ENCODE measurements at places on chromosomes 7 and 10.

DNA sequence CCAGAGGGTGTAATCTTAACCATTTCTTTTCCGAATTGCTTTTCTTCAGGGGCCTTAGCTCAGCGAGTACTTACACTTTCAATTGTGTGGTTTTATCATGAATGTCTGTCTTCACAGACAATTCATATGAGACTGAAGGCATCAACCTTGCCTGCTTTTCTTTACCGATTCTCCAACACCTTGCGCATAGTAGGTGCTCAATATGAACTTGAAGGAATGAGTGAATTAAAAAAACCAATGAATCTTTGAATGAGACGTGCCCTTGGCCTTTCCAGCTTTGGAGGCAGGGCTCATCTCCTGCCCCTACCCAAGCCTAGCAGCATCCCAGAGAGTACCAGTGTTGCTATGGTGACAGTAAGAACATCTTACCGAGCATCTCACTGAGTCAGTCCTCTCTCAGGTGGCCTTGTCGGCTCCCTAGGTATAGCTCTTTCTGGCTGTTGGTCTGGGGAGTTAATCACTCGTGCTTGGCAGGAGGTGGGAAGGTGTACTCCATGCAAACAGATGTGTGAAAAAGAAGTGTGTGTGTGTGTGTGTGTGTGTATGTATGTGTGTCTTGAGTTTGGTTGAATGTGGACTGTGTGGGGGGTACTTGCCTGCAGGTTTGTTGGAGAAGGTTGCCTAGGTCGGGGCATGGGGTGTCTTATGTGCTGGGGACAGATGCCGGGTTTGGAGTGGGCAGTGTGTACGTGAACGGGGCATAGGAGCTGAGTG is 107.7 kb downstream of the C10orf105 start:
- DNase-seq: no peak

GRCh38 chr10:113041324-113041723 is 91.3 kb downstream of the TCF7L2 start:
- DNase-seq: no peak

DNA sequence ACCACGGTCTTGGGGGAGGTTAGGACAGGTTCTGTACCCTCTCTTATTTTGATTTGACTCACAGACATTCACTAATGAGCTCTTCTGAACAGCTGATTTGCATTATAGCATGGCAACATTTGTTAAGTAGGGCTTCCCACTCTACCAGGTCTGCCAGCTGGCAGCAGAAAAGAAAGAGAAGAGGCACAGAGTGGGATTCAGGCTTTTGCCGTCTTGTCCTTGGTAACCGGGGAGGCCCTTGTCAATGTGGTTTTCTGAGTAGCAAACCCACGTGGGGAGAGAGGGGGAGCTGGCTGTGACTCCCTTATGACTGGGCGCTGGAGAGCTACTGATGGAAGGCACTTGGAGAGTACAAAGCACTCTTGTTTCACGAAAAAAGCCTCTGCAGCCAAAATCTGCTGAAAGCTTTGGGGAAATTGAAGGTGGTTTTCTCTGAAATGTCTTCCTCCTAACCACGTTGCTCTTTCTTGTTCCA is 355.3 kb upstream of the GALNT17 start:
- DNase-seq: no peak

DNA sequence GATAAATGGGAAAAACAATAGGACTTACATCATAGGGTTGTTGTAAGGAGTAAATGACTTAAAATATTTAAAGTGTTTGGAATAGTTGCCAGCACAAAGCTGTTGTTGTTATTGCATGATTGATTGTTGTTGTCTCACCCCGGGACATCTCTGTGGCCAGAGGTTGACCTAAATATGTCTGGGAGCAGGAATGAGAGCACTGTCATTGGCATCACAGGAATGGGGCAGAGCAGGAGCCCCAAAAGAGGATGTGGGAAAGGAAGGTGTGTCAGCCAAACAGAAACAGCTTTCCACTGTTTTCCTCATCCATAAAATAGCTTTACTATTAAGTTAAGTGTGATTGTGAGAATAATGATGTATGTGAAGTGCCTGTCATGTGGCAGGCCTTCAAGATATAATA is 121.6 kb downstream of the TMEM168 start:
- no peak for DNase-seq

GRCh38 chr7:135317676-135318325 is 84.2 kb downstream of the STRA8 start:
- peak; percentile 20 for DNase-seq

GRCh38 chr10:82815680-82816079 is 940.7 kb downstream of the NRG3 start:
- DNase-seq: no peak

DNA sequence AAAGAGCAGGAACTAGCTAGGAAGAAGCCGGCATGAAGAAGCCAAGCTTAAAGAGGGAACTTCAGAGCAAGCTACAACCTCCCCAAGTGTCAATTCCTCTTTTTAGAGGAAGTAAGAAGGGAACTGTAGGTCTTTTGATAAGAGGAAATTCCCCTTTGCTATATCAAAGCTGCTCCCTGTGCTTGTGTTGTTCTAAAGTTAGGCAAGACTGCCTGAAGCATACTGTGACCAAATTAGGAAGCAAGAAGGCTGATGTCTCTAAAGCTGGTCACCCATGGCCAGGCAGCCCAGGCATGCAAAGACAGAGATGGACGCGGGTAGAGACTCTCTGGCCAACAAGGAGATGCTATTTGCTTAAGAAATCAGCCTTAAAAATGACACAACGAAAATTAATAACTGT is 87.9 kb downstream of the RNF216 start:
- DNase-seq: peak; percentile 78

DNA sequence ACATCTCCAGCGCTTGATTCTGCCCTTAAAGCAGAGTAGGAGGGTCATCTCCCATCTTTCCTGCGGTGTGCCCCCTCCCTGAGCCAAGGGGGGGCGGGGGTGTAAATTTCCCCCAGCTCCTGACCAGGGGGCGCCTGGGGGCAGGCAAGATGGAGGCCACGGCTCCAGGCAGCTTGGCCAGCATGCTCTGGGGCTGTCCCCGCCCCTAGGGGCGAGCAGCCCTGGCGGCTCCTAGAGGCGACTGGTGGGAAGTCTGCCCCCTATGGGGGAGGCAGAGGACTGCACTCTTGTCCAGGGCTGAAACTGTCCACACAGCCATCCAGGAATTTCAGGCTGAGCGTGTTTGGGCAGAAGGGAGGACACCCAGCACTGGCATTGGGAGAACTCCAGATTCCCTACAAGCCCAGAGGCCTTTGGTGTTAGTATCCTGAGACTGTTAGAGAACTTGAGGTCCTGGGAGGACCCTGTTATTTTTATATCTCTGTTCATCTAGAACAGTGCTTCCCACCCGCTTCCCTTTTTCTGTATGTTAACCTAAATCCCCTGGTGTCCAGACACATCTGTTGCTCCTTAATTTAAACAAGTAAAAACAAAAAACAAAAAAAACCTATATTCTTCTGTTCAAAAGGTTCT is 4.6 kb downstream of the STRA8 start:
- DNase-seq: no peak

DNA sequence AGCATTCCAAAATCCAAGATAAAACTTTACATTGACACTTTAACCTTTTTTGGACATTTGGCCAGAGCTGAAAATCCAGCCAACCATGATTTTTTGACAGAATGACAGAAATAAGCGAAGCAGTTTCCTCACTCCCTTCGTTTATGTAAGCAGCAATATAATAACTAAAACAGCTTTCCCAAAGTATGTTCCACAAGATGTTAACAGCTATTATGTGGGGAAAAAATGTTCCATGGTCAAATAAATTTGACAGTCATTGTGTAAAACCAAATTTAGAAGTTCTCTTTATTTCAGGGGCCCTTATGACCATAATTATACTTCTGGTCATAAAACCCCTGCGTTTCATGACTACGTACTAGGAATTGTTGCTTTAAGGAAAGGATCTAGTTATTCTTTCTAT is 416.5 kb downstream of the MAGI2 start:
- DNase-seq: no peak

GRCh38 chr10:98125940-98126631 is 8.4 kb upstream of the R3HCC1L start:
- no peak for DNase-seq

- peak; percentile 85 for DNase-seq
Measured at GRCh38 chr10:125035136-125035535, 93.2 kb downstream of the ZRANB1 start.

- DNase-seq: no peak
Measured at GRCh38 chr10:6929148-6929830, 349.2 kb upstream of the PRKCQ start.

DNA sequence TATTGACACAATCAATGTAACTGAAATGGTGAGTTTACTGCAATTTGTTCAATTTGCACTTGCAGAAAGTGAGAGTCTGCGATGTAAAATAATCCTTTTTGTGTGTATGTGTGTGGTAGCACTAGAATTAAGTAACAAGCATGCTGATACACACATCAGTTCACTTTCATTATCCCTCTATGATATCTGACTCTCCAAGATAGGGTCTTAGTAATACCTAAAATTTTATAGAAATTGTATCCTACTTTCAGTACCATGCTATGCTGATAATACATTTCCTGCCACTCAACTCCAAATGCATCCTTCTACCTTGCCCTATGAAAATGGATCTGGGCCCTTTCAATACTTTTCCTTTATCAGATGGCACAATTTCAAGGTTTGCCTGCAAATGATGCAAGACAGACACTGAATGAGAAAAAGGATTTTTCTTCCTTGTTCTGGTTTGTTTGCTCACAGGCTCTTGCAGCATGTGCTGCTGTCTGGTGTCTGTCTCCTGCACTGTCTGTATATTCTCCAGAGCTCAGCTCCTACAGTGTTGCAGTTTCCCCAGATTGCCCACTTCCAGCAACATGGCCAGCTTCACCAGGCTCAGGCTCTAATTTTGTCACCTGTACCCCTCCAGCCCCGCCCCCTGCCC is 297.9 kb upstream of the HGF start:
- no peak for DNase-seq

- DNase-seq: peak; percentile 47
Measured at GRCh38 chr10:49781247-49781646, 19.1 kb upstream of the OGDHL start.

DNA sequence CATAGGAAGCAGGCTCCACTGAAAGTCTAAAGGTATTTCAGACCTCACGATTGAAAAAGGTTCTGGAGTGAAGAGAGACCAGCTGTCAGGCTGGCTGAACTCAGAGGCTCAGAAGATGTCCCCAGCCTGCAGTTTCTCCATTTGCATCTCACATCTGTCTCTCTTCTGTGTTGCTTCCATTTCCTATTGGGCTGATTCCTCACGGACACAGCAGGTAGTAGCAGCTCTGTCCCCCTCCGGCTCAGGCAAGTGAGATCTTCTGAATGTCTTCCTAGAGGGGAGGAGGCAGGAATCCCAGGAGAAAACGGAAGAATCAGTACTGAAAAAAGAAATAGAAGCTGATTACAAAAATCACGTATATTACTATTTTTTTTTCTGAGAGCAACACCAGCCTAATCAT is 274.1 kb upstream of the COBL start:
- no peak for DNase-seq
